ENCODE measurements at places on chromosomes 4 and X.

DNA sequence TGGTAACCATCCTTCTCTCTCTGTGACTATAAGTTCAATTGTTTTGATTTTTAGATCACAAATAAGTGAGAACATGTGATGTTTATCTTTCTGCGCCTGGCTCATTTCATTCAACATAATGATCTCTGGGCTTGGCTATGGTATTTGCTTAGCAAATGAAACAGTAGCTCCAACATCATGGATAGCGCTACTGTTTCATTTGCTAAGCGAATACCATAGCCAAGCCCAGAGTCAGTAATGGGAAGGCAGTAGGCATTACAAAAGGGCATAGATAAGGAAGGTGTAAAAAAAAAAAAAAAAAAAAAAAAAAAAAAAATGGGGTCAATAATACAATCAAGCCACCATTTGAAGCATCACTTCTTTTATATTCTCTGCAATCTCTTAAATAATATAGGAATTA is 469.0 kb upstream of the ATOH1 start:
- H3K27ac ChIP-seq: no peak overlapping the region
- no peak overlapping the region for H3K4me3 ChIP-seq
- H3K36me3 ChIP-seq: no peaks in the 10 kb centered on the region
- no peak for DNase-seq

GRCh38 chr4:73859614-73860088 is 6.6 kb downstream of the PF4V1 start:
- no peak overlapping the region for H3K4me3 ChIP-seq
- H3K27ac ChIP-seq: no peak overlapping the region
- DNase-seq: no peak
- no peaks in the 10 kb centered on the region for H3K4me1 ChIP-seq

GRCh38 chr4:43353552-43353951 is 461.0 kb downstream of the GRXCR1 start:
- H3K4me3 ChIP-seq: no peak overlapping the region
- no peaks in the 10 kb centered on the region for H3K27me3 ChIP-seq
- no peak overlapping the region for H3K27ac ChIP-seq
- DNase-seq: no peak
- H3K36me3 ChIP-seq: no peaks in the 10 kb centered on the region

DNA sequence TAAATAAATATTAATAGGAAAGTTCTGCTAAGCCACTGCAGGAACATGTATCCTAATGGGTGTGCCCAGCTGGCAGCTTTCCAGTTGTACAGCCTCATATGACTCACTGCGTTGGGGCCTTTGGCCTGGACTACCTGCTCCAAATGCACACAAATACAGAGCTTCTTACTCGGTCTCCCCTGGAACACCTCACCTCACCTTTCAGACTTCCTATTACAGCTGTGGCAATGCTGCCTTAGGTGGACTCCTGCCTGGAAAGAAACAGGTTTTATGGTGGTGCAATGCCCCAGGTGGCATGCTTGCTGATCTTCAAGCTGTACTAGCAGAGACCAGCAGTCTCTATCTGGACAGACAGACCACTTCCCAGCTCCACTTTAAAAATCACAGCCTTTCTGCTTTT is 85.7 kb upstream of the EXOC1L start:
- H3K4me3 ChIP-seq: no peak overlapping the region
- H3K27ac ChIP-seq: no peak overlapping the region
- no peaks in the 10 kb centered on the region for H3K4me1 ChIP-seq
- DNase-seq: no peak
- no peaks in the 10 kb centered on the region for H3K36me3 ChIP-seq

DNA sequence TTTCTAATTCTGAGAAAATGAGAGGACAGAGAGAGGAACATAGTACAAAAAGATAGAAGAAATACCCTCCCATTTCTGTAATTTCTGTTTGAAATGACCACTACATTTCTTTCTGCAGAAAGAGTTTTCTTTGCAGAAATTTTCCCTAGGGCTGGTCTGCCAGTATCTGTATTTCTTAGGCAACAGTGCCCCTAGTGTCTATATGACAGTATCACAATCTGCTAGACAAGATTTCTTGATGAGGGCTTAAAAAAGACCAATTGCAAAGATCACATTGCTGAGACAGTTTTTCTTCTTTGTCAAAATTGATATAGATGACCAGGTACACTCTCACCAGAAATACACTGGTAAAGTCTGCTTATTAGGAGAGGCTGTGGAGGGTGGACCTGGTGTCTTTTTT is 81.0 kb upstream of the ZDHHC15 start:
- H3K27me3 ChIP-seq: no peaks in the 10 kb centered on the region
- H3K36me3 ChIP-seq: peaks cover 3% of the 10 kb centered on the region
- no peak for DNase-seq
- no peak overlapping the region for H3K27ac ChIP-seq
- H3K4me1 ChIP-seq: no peaks in the 10 kb centered on the region
- H3K4me3 ChIP-seq: no peak overlapping the region

- no peak for DNase-seq
- peaks cover 20% of the 10 kb centered on the region for H3K4me1 ChIP-seq
- no peaks in the 10 kb centered on the region for H3K36me3 ChIP-seq
Observed at GRCh38 chrX:19729761-19730160, 157.6 kb downstream of the SH3KBP1 start.

DNA sequence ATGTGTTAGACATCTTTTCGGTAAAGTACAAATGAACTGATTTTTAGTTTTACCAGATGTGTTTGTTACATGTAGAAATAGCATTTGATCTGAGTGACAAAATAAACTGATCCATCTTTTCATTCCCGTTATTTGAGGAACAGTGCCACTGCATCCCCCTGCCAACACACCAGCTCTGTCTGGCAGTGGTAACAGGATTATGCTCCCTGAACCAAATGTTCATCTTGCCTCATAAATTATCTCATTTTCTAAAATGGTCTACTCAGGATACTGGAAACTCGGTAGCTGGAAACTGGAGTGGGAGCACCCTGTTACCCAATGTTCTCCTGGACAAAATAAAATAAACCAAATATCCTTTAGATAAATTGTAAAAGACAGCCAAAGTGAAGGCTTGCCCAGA is 171.6 kb downstream of the FAT4 start:
- no peaks in the 10 kb centered on the region for H3K36me3 ChIP-seq
- DNase-seq: no peak
- H3K4me1 ChIP-seq: no peaks in the 10 kb centered on the region
- H3K27ac ChIP-seq: no peak overlapping the region

GRCh38 chr4:127618427-127618826 is 14.3 kb upstream of the INTU start:
- no peak overlapping the region for H3K4me3 ChIP-seq
- DNase-seq: no peak
- H3K4me1 ChIP-seq: peaks cover 5% of the 10 kb centered on the region
- H3K36me3 ChIP-seq: peaks cover 6% of the 10 kb centered on the region
- no peak overlapping the region for H3K27ac ChIP-seq
- H3K27me3 ChIP-seq: peaks cover 24% of the 10 kb centered on the region

GRCh38 chr4:141913928-141914327 is 277.5 kb downstream of the IL15 start:
- no peaks in the 10 kb centered on the region for H3K36me3 ChIP-seq
- no peaks in the 10 kb centered on the region for H3K4me1 ChIP-seq
- no peaks in the 10 kb centered on the region for H3K27me3 ChIP-seq

DNA sequence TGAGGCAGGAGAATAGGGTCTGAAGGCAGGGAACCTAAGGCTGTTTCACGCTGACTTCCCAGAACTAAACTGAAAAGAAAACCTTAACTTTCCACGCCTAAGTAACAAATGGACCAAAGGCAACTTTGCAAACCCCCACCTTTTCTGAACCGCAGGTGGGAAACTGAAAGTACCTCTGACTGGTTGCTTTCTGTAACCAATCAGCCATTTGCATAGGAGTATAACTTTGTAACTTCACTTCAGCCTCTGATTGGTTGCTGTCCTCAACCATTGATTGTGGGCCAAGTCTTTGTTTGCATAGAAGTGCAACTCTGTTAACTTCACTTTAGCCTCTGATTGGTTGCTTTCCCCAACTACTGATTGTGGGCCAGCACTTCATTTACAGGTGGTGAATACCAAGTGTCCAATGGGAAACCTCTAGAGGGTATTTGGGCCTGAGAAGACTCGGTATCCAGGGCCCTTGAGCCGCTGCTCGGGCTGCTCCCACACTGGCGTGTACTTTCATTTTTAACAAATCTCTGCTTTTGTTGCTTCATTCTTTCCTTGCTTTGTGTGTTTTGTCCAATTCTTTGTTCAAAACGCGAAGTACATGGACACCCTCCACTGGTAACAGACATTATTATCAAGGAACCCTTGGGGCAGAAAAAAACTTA is 121.6 kb upstream of the CBR4 start:
- no peak overlapping the region for H3K27ac ChIP-seq
- no peaks in the 10 kb centered on the region for H3K4me1 ChIP-seq
- H3K4me3 ChIP-seq: no peak overlapping the region
- no peaks in the 10 kb centered on the region for H3K27me3 ChIP-seq

DNA sequence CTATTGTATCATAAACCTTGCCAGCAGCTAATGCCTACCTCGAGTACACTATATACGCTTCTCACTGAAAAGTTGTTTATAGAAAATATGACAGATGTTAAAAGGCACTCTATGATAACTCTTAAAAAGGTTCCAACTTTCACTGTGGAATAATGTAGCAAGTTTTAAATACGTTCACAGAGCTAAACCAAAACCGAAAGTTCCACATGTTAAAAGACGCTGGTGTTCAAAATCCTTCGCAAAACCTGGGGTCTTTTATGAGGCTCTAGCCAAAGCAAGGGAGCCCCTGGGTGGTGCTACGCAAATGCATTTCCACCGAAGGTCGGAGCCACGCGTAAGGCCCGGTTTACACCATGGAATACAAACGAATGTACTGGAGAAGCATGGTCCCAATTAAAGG is 103.7 kb upstream of the TENM3 start:
- H3K4me3 ChIP-seq: no peak overlapping the region
- no peak overlapping the region for H3K27ac ChIP-seq
- no peak for DNase-seq
- peaks cover 19% of the 10 kb centered on the region for H3K4me1 ChIP-seq
- H3K36me3 ChIP-seq: no peaks in the 10 kb centered on the region
- H3K27me3 ChIP-seq: peaks cover 33% of the 10 kb centered on the region

DNA sequence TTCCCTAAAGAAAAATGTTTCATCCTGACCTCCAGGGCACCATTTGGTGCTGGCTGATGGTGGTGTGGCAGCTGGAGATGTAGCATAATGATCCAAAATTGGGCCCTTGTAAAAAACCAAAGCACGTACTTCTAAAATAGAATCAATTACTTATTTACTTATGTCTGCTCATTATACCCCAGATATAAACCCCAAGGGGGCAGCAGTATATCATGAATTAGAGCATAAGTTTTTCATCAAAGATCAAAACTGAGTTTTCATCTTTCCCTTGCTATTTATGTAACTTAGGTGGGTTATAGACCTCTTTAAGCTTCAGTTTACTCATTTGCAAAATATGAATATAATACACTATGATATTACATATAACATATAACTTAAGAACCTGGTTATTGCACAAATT is 241.1 kb downstream of the TACR3 start:
- DNase-seq: no peak
- H3K4me1 ChIP-seq: no peaks in the 10 kb centered on the region
- H3K4me3 ChIP-seq: no peak overlapping the region
- no peaks in the 10 kb centered on the region for H3K36me3 ChIP-seq
- H3K27ac ChIP-seq: no peak overlapping the region

DNA sequence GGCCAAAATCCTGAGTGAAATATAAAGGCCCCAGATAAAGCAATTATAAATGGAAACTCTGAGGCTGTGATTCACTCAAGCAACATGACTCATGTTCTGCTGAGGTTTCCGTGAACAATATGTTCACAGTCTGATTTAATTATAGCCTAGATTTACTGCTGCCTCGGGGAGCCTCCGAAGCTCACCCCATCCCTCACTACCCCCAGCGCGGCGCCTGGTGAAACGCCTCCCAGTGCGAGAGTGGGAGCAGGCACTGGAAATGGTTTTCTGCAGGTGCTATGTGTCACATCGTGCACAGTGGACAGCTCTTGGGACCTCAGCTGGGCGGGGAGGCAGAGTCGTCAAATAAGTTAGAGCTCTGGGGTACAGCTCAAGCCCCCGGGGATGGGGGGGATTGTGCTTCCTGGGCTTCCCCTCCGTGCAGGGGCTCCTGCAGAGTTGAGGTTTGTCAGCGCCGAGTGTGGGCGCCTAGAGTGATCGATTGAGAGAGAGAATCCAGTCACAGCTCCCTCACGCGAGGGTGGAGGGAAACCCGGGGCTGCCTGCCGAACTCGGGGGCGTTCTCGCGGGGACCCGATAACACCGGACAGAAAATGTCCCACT is 110.6 kb downstream of the PHKA2 start:
- DNase-seq: no peak
- no peaks in the 10 kb centered on the region for H3K4me1 ChIP-seq
- H3K27ac ChIP-seq: no peak overlapping the region
- H3K4me3 ChIP-seq: no peak overlapping the region
- H3K27me3 ChIP-seq: peaks cover 6% of the 10 kb centered on the region

DNA sequence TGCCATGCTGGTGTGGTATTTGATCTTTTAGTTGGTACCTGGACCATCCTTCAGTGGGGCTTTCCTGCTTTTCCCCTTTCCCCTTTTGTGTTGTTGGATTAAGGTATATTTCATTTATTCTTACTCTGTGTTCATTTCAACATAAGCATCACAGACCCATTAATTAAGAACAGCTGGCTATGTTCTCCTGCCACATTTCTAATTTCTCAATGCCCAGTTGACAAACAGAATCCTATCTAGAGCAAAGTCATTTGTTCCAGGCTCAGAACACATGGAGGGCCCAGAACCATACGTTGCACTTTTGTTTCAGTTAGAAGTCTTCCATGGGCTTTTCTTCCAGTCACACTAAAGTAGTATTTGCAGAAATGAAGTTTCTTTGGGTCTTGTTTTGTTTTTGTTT is 46.1 kb upstream of the EOLA2 start:
- H3K4me3 ChIP-seq: no peak overlapping the region
- no peak overlapping the region for H3K27ac ChIP-seq
- H3K27me3 ChIP-seq: no peaks in the 10 kb centered on the region
- H3K36me3 ChIP-seq: peaks cover 11% of the 10 kb centered on the region
- H3K4me1 ChIP-seq: no peaks in the 10 kb centered on the region
- DNase-seq: no peak

- DNase-seq: no peak
- no peak overlapping the region for H3K4me3 ChIP-seq
- no peaks in the 10 kb centered on the region for H3K27me3 ChIP-seq
- no peaks in the 10 kb centered on the region for H3K36me3 ChIP-seq
- no peak overlapping the region for H3K27ac ChIP-seq
Observed at GRCh38 chrX:11347300-11347699, 54.1 kb downstream of the AMELX start.

DNA sequence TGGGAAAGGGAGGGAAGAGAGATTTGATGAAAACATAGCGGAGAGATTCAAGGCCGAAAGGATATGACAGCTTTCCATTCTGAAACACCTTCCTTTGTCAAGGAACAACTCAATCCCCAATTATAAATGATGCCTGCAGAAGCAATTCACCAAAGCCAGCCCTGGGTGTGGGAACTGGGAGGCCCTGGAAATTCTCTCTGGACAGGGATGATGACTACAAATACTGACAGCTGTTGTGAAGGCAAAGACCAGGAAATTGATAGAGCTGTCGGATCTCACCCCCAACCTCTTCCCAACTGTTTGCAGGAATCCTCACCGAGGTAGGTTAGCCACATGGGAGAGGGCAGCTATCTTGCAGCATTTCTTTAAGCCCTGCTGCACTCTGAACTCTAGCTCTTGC is 54.3 kb downstream of the CCDC149 start:
- H3K27ac ChIP-seq: no peak overlapping the region
- peaks cover 5% of the 10 kb centered on the region for H3K36me3 ChIP-seq
- peaks cover 2% of the 10 kb centered on the region for H3K27me3 ChIP-seq
- no peak overlapping the region for H3K4me3 ChIP-seq
- DNase-seq: no peak
